Hematopoietic multipotent progenitor cell treated with erythropoietin and hydrocortisone succinate and interleukin-3 and kit ligand, for 4 days (in vitro differentiated cells): ENCODE measurements at places on chromosomes 16 and 17.

- DNase-seq: no peak
These were observed at the start of gene GP2 for GRCh38 chr16:20327444-20328041. Gene GP2, minus strand, starts transcription at chr16:20327513. Its CDS starts 1,082 bp downstream, at chr16:20326431.

- no peak for DNase-seq
These were observed 113.0 kb downstream of the BANP start for GRCh38 chr16:88064011-88064888.

DNA sequence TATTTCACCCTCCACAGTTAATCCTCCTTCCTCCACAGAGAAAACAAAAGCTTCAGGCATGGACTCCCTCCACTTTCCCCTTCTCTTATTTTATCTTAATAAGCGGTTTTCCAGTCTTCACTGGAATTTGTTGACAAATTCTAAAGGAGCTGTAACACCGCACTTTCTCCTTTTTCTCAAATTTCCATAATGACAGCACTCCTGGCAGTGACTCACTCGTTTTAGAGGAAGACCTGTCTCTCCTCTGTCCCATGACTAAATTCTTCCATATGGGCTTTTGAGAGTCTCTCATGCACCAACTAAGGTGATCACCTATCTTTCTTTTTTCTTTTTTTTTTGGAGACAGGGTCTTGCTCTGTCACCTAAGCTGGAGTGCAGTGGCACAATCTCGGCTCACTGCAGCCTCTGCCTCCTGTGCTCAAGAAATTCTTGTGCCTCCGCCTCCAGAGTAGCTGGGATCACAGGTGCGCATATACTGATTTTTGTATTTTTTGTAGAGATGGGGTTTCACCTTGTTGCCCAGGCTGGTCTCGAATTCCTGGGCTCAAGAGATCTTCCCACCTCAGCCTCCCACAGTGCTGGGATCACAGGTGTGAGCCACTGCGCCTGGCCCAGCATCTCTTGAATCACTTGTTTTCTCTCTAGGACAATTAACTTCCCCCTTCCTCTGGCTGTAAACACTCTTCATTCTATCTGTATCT lies 7.7 kb downstream of the ITGAM start:
- DNase-seq: no peak

GRCh38 chr17:63095459-63095858 lies 129.4 kb downstream of the TANC2 start:
- DNase-seq: no peak
